ENCODE measurements at places on chromosomes 7 and 10. TPM values are rescaled to one million over a fixed set of nuclear protein-coding genes. Genes with fewer than 3 reads are reported as not detected.
A peak's percentile ranks its signal among the peaks of the same experiment; 100 is the strongest.

The LIPM gene
- not detected for total RNA-seq

The RBP3 gene
- total RNA-seq = not detected

The HTRA1 gene
- 0.51 TPM for total RNA-seq

The NPSR1 gene
- total RNA-seq = not detected

DNA sequence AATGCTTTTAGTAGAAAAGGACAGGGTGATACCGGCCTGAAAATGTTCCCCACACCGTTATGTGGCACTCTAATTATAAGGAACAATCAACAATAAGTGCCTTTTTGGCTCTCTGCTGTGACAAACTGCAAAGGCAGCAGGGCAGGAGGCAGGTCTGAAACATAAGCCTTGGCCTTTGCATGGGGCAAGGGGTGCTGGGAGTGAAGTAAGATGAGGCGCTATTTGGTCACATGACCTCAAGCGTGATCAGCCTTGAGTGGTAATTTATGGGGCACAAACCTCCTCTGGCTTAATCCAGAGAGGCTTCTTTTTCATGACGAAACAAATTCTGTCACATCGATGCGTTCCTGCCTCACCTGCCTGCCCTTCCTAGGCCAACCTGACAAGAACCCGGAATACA lies 202.7 kb downstream of the TAX1BP1 start:
- no peaks in the 10 kb centered on the region for H3K36me3 ChIP-seq
- no peak for DNase-seq
- H3K4me3 ChIP-seq = no peak overlapping the region
- H3K4me1 ChIP-seq = no peaks in the 10 kb centered on the region
- no peaks in the 10 kb centered on the region for H3K27me3 ChIP-seq

GRCh38 chr10:96285331-96285752 lies 14.0 kb upstream of the BLNK start:
- DNase-seq = no peak
- no peak overlapping the region for H3K27ac ChIP-seq
- no peaks in the 10 kb centered on the region for H3K27me3 ChIP-seq

GRCh38 chr7:30136743-30137485 lies 2.1 kb downstream of the MTURN start:
- no peak for DNase-seq
- H3K27ac ChIP-seq = no peak overlapping the region
- no peaks in the 10 kb centered on the region for H3K36me3 ChIP-seq
- H3K4me1 ChIP-seq = peaks cover 19% of the 10 kb centered on the region
- no peak overlapping the region for H3K4me3 ChIP-seq

GRCh38 chr10:83991986-83992753 lies 147.1 kb upstream of the GHITM start:
- H3K4me1 ChIP-seq = peaks cover 5% of the 10 kb centered on the region
- H3K4me3 ChIP-seq = no peak overlapping the region
- no peak overlapping the region for H3K27ac ChIP-seq
- DNase-seq = no peak
- no peaks in the 10 kb centered on the region for H3K36me3 ChIP-seq

GRCh38 chr10:68795886-68796532 lies 31.3 kb upstream of the STOX1 start:
- H3K36me3 ChIP-seq = peaks cover 7% of the 10 kb centered on the region
- H3K27me3 ChIP-seq = no peaks in the 10 kb centered on the region
- no peaks in the 10 kb centered on the region for H3K4me1 ChIP-seq
- no peak overlapping the region for H3K27ac ChIP-seq
- no peak for DNase-seq

GRCh38 chr10:50582766-50583762 lies 40.7 kb downstream of the SGMS1 start:
- DNase-seq = no peak
- no peaks in the 10 kb centered on the region for H3K4me1 ChIP-seq
- no peak overlapping the region for H3K4me3 ChIP-seq
- H3K27ac ChIP-seq = no peak overlapping the region
- peaks cover 4% of the 10 kb centered on the region for H3K36me3 ChIP-seq

GRCh38 chr7:7803715-7804178 lies 85.3 kb upstream of the RPA3 start:
- no peak overlapping the region for H3K4me3 ChIP-seq
- no peak for DNase-seq
- H3K4me1 ChIP-seq = no peaks in the 10 kb centered on the region
- H3K27me3 ChIP-seq = no peaks in the 10 kb centered on the region
- no peaks in the 10 kb centered on the region for H3K36me3 ChIP-seq

DNA sequence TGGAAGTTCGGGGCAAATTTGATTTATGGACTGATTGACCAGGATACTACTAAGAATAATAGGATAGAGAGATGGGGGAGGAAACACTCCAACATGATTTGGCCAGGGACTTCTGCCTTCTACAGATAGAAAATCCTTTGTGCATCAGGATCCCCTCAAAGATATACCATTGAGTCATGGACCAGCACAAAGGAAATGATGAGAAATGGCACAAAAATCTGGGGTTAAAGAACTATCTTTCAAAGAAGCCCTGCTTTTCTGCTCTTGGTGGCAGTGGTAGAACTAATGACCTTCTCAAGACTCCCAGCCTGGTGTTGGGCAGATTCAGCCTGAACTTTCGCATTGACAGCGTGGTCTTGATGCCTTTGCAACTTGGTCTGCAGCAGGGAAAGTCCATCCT lies 27.6 kb upstream of the LAMB1 start:
- H3K27ac ChIP-seq = no peak overlapping the region
- H3K27me3 ChIP-seq = no peaks in the 10 kb centered on the region
- no peaks in the 10 kb centered on the region for H3K4me1 ChIP-seq
- no peak overlapping the region for H3K4me3 ChIP-seq

DNA sequence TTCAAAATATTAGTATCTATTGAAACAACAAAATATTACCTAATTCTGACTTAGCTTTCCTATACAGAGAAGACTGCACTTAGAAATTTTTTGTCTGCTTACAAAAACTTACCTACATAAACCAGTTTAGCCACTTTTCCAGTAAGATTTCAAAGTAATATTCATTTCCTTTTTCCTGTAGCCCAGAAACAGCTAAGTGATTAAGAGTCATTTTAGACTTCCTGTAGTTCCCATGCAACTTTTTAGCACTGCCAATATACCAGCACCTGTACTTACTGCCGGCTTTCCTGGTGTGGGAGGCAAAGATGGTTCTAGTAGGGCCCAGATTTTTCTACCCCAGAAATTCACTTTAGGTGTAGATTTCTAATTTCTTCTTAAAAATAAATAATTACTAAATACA lies 21.8 kb downstream of the NT5C2 start:
- DNase-seq = no peak
- H3K36me3 ChIP-seq = peaks cover 5% of the 10 kb centered on the region

GRCh38 chr7:105648561-105649401 lies 67.5 kb upstream of the EFCAB10 start:
- DNase-seq = no peak
- H3K4me1 ChIP-seq = no peaks in the 10 kb centered on the region
- no peaks in the 10 kb centered on the region for H3K27me3 ChIP-seq

- no peak overlapping the region for H3K4me3 ChIP-seq
- H3K36me3 ChIP-seq = no peaks in the 10 kb centered on the region
- no peak for DNase-seq
- H3K27ac ChIP-seq = no peak overlapping the region
- H3K27me3 ChIP-seq = peaks cover 5% of the 10 kb centered on the region
Measured at GRCh38 chr10:8583096-8583495, 528.6 kb downstream of the GATA3 start.

GRCh38 chr7:156174428-156174827 lies 362.2 kb upstream of the SHH start:
- no peaks in the 10 kb centered on the region for H3K4me1 ChIP-seq
- H3K4me3 ChIP-seq = no peak overlapping the region
- H3K36me3 ChIP-seq = no peaks in the 10 kb centered on the region
- H3K27ac ChIP-seq = no peak overlapping the region

GRCh38 chr10:96708456-96708855 lies 11.9 kb downstream of the PIK3AP1 start:
- H3K36me3 ChIP-seq = no peaks in the 10 kb centered on the region
- H3K27me3 ChIP-seq = peaks cover 2% of the 10 kb centered on the region
- no peak overlapping the region for H3K27ac ChIP-seq
- no peaks in the 10 kb centered on the region for H3K4me1 ChIP-seq
- DNase-seq = no peak
- no peak overlapping the region for H3K4me3 ChIP-seq

DNA sequence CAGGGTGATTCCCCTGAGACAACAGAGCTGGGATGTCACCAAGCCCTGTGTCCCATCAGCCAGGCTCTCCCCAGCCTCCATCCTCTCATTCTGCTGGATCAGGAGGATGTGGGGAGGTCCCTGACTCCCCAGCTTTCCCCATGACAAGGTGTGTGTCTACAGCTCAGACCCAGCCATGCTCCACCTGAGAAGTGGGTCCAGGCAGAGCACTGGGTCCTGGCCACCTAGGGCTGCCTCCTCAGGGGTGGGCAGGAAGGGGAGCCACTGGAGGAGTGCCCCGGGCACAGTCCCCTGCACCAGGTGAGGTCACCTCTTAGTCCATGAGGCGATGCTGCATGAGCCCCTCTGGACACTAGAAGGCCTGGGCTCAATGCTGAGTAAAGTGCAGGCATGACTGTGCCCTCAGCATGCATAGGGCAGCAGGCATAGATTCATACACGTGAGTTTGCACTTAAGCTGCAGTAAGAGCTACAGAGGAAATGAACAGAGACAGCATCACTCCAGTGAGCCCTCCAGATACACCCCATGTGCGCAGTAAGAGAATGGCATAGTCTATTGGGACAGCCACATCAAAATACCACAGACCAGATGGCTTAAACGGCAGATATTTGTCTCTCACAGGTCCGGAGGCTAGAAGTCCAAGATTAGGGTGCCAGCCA lies 48.3 kb downstream of the ALOX5 start:
- no peak overlapping the region for H3K4me3 ChIP-seq
- H3K36me3 ChIP-seq = no peaks in the 10 kb centered on the region
- no peak for DNase-seq
- H3K27ac ChIP-seq = peak overlapping the region; percentile 80
- peaks cover 16% of the 10 kb centered on the region for H3K4me1 ChIP-seq

Measured in T-cell (primary cell).